ENCODE measurements at places on chromosomes 3 and 15.

GRCh38 chr3:148190441-148190990 lies 507.2 kb upstream of the AGTR1 start:
- no peak for DNase-seq

GRCh38 chr3:169886671-169887070 lies 16.9 kb upstream of the LRRC31 start:
- no peak for DNase-seq

DNA sequence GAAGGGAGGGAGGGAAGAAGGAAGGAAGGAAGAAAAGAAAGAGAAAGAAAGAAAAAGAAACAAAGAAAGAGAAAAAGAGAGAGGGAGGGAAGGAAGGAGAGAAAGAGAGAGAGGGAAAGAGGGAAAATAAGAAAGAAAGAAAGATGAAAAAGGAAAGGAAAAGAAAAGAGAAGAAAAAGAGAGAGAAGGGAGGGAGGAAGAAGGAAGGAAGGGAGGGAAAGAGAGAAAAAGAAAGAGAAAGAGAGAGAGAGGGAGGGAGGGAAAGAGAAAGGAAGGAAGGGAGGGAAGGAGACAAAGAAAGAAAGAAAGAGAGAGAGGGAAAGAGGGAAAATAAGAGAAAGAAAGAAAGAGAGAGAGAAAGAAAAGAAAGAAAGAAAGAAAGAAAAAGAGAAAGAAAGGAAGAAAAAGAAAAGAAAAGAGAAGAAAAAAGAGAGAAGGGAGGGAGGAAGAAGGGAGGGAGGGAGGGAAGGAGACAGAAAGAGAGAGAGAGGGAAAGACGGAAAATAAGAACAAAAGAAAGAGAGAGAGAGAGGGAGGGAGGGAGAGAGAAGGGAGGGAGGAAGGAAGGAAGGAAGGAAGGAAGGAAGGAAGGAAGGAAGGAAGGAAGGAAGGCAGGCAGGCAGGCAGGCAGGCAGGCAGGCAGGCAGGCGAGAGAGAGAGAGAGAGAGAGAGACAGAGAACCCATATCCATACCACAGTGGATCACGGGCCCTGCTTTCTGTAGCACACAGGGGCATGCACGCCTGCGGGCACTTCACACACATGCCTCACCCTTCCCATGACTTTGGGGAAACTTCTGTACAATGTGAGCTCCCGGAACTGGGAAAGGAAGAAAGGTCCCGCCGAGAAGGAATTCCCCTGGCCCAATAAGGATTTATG lies 52.5 kb downstream of the ADCY5 start:
- no peak for DNase-seq

DNA sequence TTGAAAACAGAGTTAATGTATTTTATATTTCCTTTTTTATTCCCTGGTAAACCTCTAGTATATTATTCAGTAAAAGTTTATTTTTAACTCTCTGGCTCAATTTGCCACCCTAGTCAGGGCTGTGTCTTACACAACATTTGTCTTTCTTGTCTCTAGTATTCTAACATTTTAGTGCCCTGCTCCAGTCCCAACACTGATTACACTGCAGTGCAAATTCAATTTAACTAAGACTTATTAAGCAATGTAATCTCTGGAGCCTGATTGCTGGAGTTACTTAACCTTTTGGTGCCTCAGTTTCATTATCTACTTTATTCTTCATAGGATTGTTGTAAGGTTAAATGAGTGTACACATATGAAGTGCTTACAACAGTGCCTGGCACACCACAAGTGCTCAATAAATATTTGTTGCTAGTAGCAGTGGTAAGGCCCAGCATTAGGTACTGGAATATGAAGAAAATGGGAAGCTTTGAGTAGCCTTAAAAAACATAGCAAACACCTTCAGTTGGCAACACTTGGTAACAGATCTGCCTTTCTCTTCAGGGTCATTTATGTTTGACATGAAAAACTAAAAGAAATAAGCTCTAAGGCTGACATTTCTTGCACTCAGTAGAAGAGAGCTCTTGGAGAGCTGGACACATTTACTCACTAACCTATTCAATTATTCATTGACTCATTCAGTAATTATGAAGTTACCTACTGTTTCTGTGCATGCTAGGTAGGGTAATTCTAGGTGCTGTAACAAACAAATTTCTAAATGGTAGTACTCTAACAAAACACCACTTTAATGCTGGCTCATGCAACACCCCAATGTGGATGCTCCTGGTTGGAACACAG lies 364.5 kb upstream of the EPHA3 start:
- no peak for DNase-seq

DNA sequence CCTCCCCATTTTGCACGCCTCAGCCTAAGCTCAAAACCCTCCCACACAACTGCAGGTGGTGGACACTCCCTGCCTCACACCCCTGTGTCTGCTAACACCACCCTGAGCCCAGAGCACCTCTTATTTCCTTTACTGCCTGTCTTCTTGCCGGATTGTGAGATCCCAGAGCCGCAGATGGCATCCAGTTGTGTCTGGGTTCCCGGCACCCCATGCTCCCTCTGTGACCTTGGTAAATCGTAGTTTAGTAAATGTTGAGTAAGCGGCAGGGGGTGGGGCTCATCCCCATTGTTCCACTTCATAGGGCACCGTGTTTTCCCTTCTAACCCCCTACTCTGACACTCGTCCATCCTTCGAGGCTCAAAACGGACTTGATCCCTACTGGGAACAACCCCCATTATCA lies 14.9 kb downstream of the SPINT1 start:
- DNase-seq: no peak

GRCh38 chr3:127448671-127449070 lies 141.9 kb downstream of the TPRA1 start:
- DNase-seq: no peak

All from activated naive CD4-positive, alpha-beta T cell (primary cell).